ACHN (cell line): ENCODE measurements at places on chromosomes 6 and 20.

GRCh38 chr6:157381631-157382621 lies 936 bp downstream of the ZDHHC14 start:
- peak; percentile 50 for DNase-seq

DNA sequence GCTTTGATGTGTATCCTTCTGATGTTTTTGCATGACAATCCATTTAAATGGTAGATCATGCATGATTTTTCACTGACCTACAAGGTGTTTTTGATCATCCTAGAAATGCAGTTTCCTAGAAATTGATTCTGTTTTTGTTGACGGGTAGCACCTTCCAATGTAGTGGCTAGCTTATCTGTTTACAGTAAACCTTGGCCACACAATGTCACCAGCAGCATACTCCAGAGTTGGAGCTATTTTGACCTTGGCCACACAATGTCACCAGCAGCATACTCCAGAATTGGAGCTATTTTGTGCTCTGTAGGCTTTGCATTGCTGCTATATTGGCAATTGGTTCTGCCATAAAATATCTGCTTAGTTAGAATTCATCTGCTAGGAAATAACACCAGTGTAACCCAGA lies 74.6 kb upstream of the NAA20 start:
- no peak for DNase-seq

DNA sequence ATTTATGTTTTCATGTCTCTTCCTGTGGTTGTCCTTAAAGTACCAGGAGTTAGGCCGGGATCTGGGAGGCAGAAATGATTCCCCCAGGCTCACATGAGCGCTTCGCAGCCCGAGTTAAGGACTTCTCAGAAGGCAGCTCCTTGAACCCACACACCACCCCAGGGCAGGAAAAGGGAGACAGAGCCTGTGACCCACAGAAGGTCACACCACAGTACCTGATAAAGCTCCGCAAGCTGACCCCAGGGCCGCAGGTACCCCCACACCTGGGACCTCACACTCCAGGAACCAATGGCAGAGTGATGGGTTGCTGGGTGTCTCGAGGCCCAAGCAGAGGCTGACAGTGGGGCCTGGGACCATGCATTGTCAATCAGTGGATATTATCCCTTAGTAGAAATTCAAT lies 207.6 kb downstream of the CDH4 start:
- no peak for DNase-seq

GRCh38 chr6:33654831-33655554 lies 33.9 kb downstream of the ITPR3 start:
- no peak for DNase-seq

GRCh38 chr6:104955491-104955890 lies 1.4 kb upstream of the LIN28B start:
- no peak for DNase-seq

GRCh38 chr6:30829033-30829432 lies 55.3 kb upstream of the DDR1 start:
- no peak for DNase-seq

DNA sequence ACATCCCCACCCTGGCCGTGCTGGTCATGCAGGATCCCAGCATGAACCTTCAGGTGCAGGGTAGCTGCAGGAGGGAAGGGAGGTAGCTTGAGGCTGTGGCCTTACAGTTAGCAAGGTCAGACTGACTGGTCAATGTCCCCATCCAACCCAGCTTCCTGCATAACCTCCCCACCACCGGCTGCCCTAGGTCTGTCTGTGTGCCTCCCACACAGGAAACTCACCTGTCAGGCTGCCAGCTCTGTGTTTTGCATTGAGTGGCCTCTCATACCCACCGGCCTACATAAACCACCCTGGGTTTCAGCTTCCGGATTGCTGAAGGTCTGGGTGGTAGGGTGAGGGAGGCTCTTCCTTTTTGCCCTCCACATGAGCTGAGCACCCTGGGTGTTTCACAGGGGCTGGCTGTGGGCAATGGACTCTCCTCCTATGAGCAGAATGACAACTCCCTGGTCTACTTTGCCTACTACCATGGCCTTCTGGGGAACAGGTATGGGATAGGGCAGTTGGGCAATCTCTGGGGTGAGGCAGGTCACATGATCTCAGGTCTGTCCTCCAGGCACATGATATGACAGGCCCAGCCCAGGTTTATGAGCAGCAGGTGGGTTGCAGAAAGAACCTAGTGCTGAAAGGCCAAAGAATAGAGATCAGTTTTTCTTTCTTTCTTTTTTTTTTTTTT lies 1.8 kb downstream of the CTSA start:
- DNase-seq = no peak

GRCh38 chr6:46138281-46138680 lies 8.5 kb downstream of the ENPP4 start:
- DNase-seq = no peak

DNA sequence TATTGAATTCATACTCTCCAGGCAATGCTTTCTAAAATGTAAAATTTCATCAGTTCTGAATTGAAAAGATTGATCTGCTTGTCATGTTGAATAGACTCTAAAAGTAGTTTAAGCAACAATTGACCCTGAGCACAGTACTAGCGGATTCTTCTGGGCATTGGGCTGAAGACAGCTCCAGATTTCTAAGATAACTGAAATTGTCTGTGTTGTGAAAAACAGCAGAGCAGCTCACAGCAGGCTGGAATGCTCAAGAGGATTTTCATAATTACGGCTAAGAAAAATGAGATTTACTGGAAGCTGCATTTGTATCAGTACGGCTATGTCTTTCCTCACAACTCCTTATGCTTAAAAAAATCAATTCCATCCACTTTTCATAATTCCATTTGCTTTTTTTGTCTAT lies 373.7 kb downstream of the HACE1 start:
- DNase-seq = no peak

DNA sequence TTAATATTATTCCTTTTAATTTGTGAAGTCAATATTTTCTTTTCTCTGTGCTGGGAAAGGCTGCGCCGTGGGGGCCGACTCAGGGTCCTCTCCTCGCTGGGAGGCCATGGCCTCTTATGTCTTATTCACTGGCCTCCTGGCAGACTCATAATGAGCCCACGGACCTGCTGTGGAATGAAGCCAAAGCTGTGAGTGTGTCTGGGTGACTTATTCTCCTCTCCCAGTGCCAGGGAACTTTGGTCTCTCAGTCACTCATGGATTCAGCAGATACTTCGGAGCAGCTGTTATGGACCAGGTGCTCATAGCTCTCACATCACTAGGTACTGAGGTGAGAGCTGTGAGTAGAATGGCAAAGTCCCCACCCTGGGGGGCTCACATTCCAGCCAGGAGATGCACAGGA lies 297.6 kb downstream of the CDH26 start:
- peak; percentile 47 for DNase-seq

- DNase-seq = no peak
These were observed 39.2 kb upstream of the ZNF831 start for GRCh38 chr20:59124296-59125029.

DNA sequence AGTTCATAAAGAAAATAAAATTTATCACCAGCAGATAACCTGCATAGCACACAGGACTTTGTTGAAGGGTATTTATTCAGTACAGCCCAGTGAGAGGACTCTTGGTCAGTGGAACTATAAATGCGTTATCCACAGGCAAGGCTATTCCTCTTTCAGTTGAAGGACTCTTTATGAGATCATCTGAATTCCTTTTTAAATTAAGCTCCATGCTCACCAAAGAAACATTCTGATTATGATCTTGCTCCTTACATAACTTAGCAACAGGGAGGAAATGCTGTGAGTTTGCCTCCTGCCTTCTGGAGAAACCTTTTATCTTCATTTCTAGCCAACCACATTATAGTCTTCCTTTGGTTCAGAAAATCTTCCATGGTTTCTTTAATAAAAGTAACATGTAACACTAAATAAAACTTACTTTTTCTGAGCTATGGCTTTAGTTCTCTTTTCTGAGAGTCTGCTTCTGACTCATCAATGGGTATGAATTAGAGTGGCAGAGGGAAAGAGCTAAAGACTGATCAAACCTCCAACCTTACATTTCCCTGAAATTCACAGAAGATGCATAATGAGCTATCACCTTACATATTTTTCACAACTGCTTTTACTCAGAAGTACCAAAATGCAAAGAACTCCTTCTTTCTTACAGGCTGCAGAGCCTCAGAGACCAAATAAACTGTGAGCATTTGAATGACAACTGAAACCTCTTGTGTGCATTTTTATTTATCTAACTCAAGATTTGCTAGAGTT lies 267.2 kb downstream of the ADGRG6 start:
- DNase-seq = no peak

GRCh38 chr20:37430778-37431460 lies 85.0 kb downstream of the SRC start:
- no peak for DNase-seq

GRCh38 chr20:53597030-53597482 lies 3.4 kb upstream of the ZNF217 start:
- no peak for DNase-seq

- DNase-seq = peak; percentile 89
These were observed 126.0 kb upstream of the ADGRF1 start for GRCh38 chr6:47168180-47168579.

GRCh38 chr6:135141728-135142127 lies 39.4 kb upstream of the MYB start:
- no peak for DNase-seq

DNA sequence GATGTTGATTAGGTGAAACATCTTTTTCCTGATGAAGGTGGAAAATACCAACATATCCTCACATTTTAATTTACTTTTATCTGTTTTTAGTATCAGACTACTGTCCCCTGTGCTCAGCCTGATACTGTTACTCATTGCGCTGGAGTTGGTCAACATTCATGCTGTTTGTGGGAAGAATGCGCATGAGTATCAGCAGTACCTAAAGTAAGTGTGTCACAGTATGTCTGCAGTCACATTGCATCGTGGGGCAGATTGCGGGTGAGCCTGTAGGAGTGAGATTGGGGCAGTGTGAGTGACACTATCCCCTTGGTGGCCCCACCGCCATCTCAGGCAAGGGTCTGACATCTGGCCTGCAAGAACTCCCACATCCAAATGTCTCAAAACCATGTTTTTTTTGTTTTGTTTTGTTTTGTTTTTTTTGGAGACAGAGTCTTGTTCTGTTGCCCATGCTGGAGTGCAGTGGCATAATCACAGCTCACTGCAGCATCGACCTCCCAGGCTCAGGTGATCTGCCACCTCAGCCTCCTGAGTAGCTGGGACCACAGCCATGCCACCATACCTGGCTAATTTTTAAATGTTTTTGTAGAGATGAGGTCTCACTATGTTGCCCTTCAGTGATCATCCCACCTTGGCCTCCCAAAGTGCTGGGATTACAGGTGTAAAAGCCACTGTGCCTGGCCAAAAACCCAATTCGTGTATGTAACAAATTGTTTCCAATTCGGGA lies 27.8 kb downstream of the ERMARD start:
- DNase-seq = no peak

DNA sequence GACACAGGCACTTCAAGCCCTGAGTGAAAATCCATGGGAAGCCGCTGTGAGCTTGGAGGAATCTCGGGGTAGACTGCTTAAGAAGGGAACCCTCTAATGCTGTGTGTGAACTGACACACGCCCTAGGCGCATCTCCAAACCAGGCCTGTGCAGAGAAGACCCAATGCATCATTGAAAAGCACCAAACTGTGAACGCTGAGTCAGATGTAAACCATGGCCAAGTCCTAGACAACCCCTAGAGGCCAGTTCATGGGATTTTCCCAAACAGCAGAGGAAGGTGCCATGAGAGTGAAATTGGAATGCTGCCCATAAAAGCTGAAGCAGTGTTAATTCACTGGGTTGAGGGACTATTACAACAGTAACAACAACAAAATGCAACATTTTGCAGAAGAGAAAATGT lies 296.5 kb downstream of the SMOC2 start:
- DNase-seq = peak; percentile 51

GRCh38 chr6:2962004-2962403 lies 9.4 kb downstream of the SERPINB6 start:
- no peak for DNase-seq

GRCh38 chr20:61189534-61189933 lies 62.5 kb upstream of the CDH4 start:
- no peak for DNase-seq

DNA sequence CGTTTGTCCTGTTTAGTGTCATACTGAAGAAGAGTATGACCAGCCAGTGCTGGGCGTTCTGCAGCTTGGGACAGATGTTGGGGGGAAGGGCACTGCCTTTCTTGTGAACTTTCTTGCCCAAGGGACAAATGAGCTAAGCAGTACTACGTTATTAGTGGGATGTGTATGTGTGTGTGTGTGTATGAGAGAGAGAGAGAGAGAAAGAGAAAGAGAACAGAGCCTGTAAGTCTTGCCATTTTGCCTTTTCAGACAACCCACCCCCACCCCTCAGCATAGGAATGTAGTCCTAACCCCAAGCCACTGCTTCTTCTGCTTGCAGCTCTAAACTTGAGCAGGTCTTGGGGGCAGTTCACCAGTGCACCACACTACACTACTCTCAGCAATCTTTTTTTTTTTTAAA lies 45.5 kb downstream of the E2F3 start:
- DNase-seq = no peak

DNA sequence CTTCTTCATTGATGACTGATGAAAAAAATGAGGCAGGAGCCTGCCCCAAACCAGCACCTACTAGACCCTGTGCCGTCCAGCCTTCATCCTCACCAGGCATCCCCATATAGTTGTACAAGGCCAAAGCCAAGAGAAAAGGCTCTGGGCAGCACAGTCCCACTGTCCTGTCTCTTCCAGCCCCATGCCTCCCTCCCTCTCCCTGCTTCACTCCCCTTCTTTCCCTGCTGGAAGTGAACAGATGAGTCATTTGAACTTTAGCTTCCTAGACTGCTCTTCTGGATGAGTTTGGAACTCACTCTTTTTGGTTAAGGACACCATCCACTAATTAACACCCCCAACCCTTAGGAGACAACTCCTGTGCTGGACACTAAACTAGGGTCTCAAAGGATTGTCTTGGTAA lies 235.2 kb downstream of the LRFN2 start:
- DNase-seq = no peak

- no peak for DNase-seq
These were observed 21.0 kb upstream of the NKX2-2 start for GRCh38 chr20:21534886-21535285.

GRCh38 chr20:62120990-62121775 lies 1.1 kb upstream of the LSM14B start:
- DNase-seq = peak; percentile 63

DNA sequence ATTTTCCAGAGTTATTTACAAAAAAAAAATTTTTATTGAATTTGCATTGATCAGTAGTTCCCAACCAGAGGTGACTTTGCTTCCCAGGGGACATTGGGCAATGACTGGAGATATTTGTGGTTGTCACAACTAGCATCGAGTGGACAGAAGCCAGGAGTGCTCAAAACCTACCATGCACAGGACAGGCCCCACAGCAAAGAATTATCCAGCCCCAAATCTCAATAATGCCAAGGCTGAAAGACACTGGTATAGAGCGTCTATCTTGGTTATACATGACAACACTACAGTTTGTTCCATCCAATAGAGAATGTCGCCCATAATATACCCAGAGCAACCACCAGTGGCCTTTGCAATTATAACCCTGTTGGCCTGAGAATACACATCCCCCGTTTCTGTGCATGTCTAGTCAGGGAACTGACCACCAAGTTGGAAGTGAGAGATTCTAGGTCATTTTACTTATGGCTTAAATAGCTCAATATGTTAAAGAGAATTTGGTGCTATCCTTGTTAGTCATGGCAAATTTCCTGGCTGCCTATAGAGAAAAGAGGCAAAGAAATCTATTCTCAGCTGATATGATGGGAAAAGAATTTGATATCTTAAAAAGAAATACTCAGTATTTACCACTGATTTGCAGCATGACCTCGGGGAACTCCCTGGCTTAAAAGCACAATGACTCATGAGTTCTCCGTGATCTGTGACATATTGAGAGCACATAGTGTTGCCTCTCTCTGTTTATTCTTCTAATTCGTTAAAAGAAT lies 76.0 kb upstream of the ADTRP start:
- DNase-seq = peak; percentile 44
